Activated T-helper 1 cell treated with anti-CD3 and anti-CD28 coated beads, Interleukin-2, amount 50 U/mL, for 16 hours (primary cell): ENCODE measurements at places on chromosomes 6 and 20.

DNA sequence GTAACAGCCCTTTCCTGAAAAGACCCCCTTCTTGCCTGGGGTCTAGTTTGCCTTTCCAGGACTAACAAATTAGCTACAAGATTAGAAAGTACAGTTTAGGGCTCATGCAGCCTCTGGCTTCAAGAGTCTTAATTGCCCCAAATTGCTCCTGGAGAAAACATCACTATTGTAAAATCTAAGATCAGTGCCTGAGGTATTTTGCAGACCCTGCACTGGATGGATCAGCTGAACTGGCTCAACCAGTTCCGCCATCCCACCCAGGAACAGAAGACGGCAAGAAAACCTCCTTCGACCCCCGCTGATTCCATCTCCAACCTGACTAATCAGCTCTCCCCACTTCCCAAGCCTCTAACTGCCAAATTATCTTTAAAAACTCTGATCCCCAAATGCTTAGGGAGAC lies 236.5 kb upstream of the KCNG1 start:
- no peak for DNase-seq

DNA sequence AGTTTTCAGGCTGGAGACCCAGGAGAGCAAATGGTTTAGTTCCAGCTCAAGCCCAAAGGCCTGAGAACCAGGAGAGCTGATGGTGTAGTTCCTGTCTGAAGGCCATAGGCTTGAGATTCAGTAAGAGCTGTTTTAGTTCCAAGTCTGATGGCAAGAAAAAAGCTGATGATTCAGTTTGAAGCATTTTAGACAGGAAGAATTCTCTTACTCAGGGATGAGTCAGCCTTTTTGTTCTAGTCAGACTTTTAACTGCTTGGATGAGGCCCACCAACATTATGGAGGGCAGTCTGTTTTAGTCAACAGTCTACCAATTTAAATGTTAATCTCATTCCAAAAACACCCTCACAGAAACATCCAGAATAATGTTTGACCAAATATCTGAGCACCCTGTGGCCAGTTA lies 2.5 kb downstream of the ZSCAN26 start:
- DNase-seq: no peak

DNA sequence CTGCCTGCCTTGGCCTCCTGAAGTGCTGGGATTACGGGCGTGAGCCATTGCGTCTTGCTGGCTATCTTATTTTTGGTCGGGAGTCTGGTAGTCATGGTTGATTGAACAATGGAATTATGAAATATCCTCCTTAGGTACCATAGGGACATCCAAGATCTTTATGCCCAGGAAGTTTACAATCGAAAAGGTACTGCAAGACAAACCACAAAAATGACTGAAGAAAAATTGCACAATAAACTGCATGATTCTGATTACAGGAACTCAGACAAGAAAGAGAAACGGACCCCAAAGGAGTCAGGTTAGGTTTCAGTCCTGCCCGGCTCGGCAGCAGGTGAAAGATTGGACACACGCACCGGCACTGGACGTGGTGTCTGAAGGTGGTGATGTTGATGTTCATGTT lies 5.3 kb downstream of the SLC26A8 start:
- DNase-seq: no peak

GRCh38 chr6:83756565-83756964 lies 47.7 kb upstream of the SNAP91 start:
- no peak for DNase-seq

- no peak for DNase-seq
Measured at GRCh38 chr6:166927240-166927934, 29.0 kb downstream of the RNASET2 start.

DNA sequence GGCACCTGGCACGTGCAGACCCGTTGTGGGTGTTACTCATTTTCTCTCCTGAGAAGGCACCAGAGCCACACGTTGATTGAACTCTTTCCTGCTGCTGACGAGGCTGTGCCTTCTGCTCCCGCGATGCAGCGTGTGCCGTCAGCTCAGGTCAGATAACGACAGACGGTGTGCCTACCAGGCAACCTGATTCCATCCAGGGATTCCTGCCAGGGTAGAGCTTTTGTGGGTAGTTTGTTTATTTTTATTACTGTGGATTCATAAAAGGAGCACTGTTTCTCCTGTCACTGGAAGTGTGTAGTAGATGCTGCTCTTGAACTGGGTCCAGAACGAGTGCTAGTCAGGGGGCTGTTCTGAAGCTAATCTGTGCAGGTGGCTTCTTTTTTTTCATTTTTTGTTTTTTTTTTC lies 20.7 kb downstream of the PRPF6 start:
- no peak for DNase-seq

DNA sequence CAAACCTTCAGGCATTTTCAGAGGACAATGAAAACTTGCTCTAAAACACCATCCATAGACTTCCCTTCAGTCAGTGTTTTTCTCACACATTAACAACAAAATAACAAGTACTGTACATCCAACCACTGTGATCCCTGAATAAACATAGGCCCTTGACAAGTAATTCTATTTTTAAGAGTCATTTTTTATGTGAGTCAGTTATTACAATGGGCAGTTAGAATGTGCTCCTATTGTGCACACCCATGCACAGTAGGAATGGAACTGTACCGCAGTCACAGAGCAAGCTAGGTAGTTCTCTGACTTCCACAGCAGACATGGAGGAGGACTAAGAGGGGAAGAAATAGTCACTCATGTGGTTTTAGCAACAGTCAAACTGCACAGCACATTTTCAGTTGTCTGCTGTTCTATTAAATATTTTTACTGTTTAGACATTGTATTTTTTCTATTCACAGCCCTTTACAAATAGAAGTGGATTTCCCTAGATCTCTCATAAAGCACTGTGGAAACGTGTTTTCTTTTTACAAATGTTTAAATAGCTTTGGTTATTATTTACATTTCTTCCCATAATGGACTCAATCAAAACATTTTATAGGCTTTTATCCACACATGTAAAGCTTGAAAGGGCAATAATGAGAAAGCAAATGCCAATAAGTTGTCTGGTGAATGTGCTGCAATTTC lies 100.4 kb downstream of the JAG1 start:
- no peak for DNase-seq

GRCh38 chr6:124557873-124558272 lies 404.4 kb upstream of the RNF217 start:
- DNase-seq: no peak

DNA sequence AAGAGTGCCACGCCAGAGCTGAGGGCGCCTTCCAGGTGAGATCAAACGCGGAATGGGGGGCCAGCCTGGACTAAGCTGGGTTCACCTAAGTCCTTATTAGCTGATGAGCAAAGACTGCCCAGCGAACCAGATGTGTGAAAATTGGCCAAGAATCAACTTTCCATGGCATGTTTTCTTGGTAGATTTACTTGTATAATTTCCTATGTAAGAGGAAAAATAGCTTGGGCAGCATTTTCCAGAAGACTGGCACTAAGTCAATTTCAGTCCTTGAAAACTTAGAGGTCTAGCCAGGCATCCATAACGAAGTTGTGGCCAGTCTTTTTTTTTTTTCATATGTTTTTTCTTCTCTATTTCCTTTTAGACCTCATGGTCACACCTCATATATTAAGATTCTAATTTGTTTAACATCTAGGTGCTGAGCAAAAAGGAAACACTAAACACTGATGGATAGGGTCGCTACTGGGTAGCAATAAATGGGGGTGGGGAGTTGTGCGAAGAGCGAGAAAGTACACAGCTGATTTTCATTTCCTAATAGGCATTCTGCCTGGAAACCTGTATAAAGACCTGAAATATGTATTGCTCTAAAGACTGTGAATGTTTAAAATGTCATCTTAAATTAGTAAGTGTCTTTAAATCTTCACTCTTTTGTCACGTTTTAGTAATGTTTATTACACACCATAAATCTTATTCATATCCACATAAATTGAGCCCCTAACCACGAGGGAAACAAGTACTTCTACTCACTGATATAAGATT lies 188.8 kb downstream of the CD83 start:
- no peak for DNase-seq

DNA sequence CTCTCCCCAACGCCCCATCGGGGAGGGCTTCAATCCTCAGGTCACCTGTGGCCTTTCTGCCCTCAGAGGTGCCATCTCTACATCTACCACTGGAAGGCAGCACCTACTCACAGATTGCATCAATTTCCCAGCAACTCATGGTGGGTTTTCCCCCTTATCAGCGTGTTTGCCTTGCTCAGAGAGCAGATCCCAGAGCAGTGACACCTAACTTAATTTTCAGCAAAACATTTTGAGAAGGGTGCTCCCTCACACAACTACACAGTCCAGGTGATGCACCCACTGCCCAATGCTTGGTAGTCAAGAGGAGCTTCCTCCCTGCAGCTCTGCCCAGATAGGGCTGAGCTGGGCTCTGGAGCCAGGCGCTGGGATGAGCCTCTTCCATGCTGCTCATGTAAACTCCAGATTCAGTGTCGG lies 48.2 kb downstream of the PLG start:
- DNase-seq: no peak

DNA sequence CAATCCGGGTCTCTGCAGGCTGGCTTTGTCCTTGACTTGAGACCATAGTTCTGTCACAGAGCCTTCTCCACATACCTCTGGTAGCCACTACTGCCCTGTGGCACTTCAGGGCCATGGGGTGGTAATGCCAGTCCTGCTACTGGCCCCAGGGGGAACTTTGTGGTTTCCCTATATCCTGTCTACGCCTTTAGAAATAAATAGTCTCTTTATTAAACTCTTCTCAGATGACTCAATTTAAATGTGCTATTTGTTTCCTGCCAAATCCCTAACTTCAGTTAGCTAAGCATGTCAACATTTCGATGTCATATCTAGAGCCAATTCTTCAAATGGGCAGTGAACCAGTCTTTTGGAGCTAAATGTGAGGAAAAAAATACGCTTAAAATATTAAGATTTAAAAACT lies 60.1 kb downstream of the SEL1L2 start:
- no peak for DNase-seq
